ENCODE measurements at places on chromosomes 1 and 21. TPM values are rescaled to one million over a fixed set of nuclear protein-coding genes. Genes with fewer than 3 reads are reported as not detected.

DNA sequence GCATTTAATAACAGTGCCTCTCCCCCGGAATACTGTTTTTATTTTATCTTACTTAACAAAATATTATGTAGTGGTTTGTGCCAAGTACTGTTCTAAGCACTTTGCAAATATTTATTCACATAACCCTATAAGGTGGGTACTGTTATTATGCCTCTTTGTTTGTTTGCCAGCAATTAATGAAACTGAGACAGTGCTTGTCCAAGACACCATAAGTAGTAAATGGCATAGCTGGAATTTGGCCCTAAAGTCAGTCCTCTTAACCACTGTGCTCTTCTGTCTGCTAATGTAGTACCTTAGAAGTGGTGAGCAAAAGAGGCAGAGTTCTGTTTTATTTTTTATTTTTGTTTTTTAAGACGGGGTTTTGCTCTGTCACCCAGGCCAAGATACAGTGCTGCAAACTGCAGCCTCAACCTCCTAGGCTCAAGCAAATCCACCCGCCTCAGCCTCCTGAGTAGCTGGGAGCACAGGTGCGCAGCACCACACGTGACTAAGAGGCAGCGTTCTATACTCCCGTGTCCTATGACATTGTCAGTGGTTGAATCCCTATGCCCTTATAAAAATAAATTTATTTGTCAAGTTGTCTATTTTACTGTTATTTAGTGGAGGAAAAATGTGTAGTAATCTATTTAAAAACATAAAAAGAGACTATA lies 165.8 kb downstream of the CLEC20A start:
- no peaks in the 10 kb centered on the region for H3K27me3 ChIP-seq
- no peak overlapping the region for H3K4me3 ChIP-seq
- no peaks in the 10 kb centered on the region for H3K4me1 ChIP-seq
- H3K27ac ChIP-seq, result no peak overlapping the region
- no peaks in the 10 kb centered on the region for H3K36me3 ChIP-seq

DNA sequence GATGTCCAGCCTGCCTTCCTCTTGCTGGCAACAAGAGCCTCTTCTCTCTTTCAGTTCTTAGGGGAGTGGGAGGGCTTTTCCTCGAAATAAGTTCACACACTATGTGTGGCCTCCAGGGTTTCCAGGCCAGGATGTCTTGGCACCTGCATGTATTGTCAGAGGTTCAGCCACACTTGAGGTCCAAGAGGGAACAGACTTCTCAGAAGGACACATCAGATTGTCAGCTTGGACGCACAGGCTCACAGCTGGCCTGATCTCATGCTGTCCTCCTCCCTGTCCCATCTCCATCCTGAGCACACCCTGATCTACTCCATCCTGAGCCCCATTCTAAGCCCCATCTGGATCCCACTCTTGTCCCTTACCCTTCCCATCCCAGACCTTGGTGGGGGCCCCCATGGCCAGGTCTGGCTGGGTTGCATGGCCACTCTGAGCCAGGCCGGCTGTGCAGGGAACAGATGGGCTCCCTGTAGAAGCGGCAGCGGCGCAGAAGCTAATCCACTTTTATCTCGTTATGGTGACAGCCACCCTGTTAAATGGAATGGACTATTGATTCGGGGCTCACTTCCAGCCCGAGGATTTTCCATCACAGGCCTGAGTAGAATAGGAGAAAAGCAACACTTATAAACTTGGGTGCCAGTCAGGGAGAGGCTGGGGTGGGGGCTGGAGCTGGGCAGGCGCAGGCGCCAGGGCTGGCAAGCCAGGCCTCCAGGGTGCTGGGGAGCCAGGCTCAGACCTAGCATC lies 85.1 kb upstream of the CSF3R start:
- H3K4me1 ChIP-seq, result no peaks in the 10 kb centered on the region
- no peak overlapping the region for H3K4me3 ChIP-seq
- DNase-seq, result no peak
- H3K27me3 ChIP-seq, result no peaks in the 10 kb centered on the region
- no peaks in the 10 kb centered on the region for H3K36me3 ChIP-seq
- H3K27ac ChIP-seq, result no peak overlapping the region

- no peaks in the 10 kb centered on the region for H3K36me3 ChIP-seq
- no peak overlapping the region for H3K27ac ChIP-seq
- DNase-seq, result no peak
- H3K27me3 ChIP-seq, result no peaks in the 10 kb centered on the region
- H3K4me3 ChIP-seq, result no peak overlapping the region
Measured at GRCh38 chr21:36626791-36627190, 72.1 kb upstream of the SIM2 start.

GRCh38 chr1:14366091-14367018 lies 232.1 kb upstream of the KAZN start:
- H3K4me3 ChIP-seq, result no peak overlapping the region
- no peaks in the 10 kb centered on the region for H3K27me3 ChIP-seq

- H3K27ac ChIP-seq, result no peak overlapping the region
- H3K4me3 ChIP-seq, result no peak overlapping the region
- no peak for DNase-seq
- H3K4me1 ChIP-seq, result peaks cover 3% of the 10 kb centered on the region
- H3K36me3 ChIP-seq, result no peaks in the 10 kb centered on the region
Measured at GRCh38 chr21:42681296-42682206, 28.1 kb downstream of the PDE9A start.

GRCh38 chr1:160707236-160708064 lies 4.2 kb downstream of the CD48 start:
- H3K36me3 ChIP-seq, result no peaks in the 10 kb centered on the region
- H3K4me3 ChIP-seq, result no peak overlapping the region
- no peak for DNase-seq
- no peaks in the 10 kb centered on the region for H3K27me3 ChIP-seq
- H3K4me1 ChIP-seq, result no peaks in the 10 kb centered on the region
- H3K27ac ChIP-seq, result no peak overlapping the region

DNA sequence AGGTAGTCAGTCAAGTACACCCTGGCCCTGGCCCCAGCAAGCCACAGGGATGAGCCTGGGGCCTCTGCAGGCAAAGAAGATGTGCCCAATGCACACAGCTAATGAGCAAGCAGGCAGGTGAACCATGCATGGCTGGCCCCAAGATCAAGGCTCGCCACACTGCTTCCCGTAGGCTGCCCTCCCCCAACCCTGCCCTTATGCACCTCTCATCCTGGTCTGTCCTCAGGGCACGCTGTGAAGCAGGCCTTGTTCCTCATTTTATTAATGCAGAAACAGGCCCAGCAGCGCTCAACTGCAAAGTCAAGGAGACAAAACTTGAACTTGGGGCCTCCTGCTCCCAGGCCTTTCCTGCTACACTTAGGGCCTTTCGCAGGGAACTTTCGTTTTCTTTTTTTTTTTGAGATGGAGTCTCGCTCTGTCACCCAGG lies 35.6 kb upstream of the ID3 start:
- H3K36me3 ChIP-seq, result no peaks in the 10 kb centered on the region
- H3K27me3 ChIP-seq, result no peaks in the 10 kb centered on the region
- DNase-seq, result no peak
- H3K4me1 ChIP-seq, result no peaks in the 10 kb centered on the region
- H3K4me3 ChIP-seq, result no peak overlapping the region

GRCh38 chr1:175511496-175511895 lies 231.9 kb downstream of the TNR start:
- no peaks in the 10 kb centered on the region for H3K36me3 ChIP-seq
- H3K27ac ChIP-seq, result no peak overlapping the region
- no peak for DNase-seq
- no peaks in the 10 kb centered on the region for H3K4me1 ChIP-seq
- no peak overlapping the region for H3K4me3 ChIP-seq
- H3K27me3 ChIP-seq, result no peaks in the 10 kb centered on the region

GRCh38 chr1:153058154-153058553 lies 842 bp upstream of the SPRR2A start:
- no peaks in the 10 kb centered on the region for H3K36me3 ChIP-seq
- H3K27ac ChIP-seq, result no peak overlapping the region
- no peak for DNase-seq
- no peak overlapping the region for H3K4me3 ChIP-seq

DNA sequence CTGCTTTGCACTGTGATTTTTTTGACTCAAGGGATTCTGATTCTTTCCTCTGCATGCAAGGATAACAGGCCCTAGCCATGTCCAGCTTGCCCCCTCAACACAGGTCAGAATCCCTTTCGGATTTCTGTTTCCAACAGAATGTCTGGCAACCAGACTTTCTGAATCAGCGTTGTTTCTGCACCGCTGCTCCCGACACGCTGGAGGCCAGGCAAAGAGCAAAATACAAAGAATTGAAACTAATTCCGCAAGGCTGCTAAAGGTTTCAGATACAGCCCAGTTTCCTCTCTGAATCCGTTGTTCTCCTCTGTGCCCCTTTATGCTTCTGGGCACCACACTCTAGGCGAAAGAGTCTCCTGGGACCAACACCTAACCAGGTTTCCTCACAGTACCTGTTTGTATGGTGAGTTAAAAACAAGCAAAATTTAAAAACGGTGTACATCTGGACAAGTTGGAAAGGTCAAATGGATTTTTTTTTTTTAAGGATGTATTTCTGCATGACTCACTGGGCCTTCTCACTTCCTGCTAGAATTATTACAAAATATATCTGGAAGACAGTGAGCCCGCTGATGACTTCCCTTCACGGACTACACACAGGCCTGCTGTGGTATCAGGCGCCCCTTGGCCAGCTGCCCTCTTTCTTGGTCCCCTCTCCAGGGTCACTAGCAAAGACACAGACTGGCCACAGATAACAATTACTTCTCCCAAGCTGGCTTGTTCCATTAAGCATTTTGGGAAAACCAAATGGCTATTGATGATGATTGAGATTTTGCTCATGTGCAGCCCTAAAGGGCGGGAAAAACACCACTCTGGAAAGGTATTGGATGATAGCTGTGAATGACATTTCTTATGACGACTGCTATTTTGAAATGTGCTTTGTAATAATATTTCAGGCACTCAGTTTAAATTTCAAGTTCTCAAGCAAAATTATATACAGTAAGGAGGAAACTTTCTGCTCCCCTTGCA lies 118.3 kb downstream of the TGFB2 start:
- peak; percentile 62 for DNase-seq
- H3K27ac ChIP-seq, result peak overlapping the region; percentile 67
- no peaks in the 10 kb centered on the region for H3K27me3 ChIP-seq
- H3K4me1 ChIP-seq, result peaks cover 6% of the 10 kb centered on the region
- no peaks in the 10 kb centered on the region for H3K36me3 ChIP-seq
- H3K4me3 ChIP-seq, result no peak overlapping the region

- peak overlapping the region; percentile 89 for H3K4me3 ChIP-seq
- peak overlapping the region; percentile 96 for H3K27ac ChIP-seq
- H3K27me3 ChIP-seq, result no peaks in the 10 kb centered on the region
Measured at GRCh38 chr1:154607106-154607608, 829 bp downstream of the ADAR start.

DNA sequence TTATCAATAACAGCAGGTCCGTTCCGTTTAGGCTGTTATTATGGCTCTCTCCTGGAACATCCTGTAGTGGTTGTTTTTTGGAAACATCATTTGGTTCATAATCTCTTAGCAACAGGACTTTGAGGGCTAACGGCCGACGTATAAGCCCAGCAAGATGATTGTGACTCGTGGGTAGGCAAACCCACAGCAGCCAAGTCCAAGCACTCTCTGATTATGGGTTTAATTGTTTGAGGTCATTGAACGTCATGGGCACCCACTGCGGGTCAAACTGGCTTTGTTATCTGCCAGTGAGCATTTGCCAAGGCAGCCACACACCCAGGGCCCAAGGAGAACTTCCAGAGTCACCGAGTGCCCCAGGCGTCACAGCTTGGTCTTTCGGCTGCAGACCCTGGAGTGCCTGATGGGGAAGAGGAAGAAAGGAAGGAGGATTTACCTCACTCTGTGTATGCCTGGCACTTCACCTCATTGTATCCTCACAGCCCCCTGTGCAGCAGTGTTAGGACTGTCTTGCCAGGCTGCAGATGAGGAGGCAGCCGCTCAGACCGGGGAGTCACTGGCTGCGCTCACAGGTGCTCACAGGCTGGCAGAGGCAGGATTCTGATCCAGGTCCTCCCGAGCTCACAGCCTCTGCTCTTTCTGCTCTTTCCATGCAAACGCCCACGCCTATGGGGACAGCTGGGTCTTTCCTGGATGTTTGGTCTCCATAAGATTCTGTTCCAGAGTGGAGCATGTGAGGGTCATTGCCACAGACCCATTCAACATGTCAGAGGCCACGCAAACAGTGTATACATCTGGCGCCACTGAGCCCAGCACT lies 30.8 kb upstream of the EPS8L3 start:
- H3K36me3 ChIP-seq, result no peaks in the 10 kb centered on the region
- no peak overlapping the region for H3K27ac ChIP-seq
- H3K27me3 ChIP-seq, result no peaks in the 10 kb centered on the region
- H3K4me1 ChIP-seq, result peaks cover 7% of the 10 kb centered on the region
- no peak for DNase-seq

The OLIG2 gene
- total RNA-seq, result not detected

The HOOK1 gene
- total RNA-seq, result 2.5 TPM

The CTH gene
- 20.9 TPM for total RNA-seq

All from ovary (tissue), 10 donors.